ENCODE measurements at places on chromosomes 13 and 19.

DNA sequence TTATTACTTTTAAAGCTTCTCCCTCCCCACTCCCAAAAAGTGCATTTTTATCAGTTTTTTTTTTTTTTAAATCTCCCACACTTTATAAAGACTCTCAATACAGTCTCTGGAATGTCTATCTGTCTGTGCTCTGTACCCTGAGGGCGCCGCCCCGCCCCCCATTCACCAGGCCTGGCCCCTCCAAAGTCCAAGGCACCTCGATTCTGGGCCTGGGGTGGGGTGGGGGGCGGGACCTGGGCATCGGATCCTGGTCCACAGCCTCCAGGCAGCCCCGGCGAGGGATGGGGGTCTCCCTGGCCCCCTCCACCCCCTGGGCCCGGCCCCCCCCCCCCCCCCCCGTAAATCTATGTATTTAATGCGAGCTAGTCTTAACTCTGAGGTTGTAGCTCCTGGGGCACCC, 23.3 kb downstream of the ZBTB7A start:
- no peak for DNase-seq

- DNase-seq, result no peak
These were observed 432.7 kb downstream of the FOXO1 start for GRCh38 chr13:40233731-40234195.

GRCh38 chr19:16301999-16302694, 22.5 kb upstream of the KLF2 start:
- no peak for DNase-seq

DNA sequence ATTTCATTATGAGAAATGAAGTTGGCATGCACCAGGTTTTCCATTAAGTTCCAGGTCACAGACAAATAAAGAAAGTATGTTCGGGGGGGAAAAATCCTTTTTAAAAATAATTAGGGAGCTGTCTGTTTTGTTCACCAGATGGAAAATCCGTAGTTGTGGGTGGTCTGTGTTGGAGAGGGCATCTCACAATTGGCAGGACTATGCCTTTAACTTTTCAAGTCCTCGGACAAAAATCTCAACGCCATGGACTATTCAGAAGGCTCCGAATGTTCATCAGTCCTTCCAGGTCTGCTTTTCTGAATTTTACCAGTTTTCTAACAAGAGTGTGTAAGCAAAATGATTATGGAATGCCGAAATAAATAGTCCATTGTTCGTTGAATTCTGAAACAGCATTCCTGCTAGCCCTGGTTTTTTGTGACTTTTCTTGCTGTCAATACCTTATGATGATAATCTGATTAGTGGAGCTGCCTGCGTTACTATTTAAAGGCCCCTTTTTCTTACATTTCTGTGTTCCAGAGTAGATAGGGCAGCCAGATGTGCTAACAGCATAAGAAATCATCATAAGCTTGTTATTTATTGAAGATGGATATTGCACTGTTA, 146.9 kb downstream of the TM9SF2 start:
- DNase-seq, result no peak

DNA sequence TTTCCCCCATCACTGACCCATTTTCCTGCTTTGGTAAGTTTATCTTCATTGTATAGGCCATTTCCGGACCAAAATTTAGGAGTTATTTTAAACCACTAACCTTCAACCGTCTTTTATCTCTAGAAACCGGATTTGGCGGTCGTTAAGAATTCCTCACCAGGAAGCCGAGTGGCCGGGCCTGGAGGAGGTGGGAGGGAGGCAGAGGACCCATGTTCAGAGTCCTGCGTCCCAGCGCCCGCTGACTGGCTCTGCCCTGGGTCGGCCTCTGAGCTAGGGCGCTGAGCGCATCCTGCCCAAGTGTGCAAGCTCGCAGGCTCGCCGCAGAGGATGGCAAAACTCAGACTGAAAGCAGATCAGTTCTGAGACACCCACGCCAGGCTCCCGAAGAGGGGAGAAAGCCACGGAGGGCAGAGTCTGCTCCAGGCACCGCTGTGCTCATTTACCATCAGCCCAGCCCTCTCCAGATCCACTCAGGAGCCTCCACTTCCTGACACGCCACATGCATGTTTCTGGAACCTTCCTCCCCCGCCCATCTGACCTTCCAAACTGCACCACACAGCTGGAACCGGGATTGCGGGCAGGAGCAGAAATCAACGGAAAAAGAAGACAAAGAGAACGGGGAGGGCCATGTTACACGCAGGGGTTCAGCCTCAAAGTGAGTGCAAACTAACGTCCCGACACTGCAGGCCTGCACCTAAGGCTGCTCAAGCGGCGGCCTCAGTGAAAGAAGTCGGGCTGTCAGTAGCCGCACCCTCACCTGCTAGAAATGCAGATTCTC, 8.3 kb downstream of the COL4A1 start:
- DNase-seq, result peak; percentile 66

DNA sequence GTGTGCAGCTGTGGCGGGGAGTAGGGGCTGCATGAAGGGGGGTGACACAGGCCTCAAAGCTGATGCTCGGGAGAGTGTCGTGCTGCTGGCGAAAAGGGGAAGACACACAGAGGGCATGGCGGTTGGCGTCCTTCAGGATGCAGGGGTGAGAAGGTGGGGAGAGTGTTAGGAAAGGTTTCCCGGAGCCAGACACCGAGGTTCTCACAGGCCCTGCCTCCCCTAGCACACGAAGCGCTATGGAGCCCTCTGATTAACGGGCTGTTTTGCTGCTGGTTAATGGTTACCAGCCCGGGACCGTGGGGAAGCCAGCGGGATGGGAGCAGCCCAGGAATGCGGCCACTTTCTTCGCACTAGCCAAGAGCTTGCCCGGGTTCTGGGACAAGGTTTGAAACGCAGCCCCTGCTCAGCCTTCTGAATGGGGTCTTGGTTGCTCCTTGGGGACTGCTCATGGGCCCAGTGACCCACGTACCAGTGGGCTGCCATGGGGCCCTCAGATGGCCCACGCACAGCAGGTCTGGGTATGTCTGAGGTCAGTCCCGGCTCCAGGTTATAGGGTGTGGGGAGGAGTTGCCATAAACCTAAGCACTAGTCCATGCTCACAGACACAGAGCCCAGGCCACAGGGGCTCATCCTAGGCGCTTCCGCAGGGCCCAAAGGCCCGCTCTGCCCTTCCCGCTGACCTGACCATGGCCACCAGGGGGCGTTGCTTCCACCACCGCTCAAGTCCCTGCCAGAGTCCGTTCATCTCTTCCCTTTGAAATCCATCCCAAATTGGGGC, 31.3 kb upstream of the ISYNA1 start:
- peak; percentile 66 for DNase-seq

DNA sequence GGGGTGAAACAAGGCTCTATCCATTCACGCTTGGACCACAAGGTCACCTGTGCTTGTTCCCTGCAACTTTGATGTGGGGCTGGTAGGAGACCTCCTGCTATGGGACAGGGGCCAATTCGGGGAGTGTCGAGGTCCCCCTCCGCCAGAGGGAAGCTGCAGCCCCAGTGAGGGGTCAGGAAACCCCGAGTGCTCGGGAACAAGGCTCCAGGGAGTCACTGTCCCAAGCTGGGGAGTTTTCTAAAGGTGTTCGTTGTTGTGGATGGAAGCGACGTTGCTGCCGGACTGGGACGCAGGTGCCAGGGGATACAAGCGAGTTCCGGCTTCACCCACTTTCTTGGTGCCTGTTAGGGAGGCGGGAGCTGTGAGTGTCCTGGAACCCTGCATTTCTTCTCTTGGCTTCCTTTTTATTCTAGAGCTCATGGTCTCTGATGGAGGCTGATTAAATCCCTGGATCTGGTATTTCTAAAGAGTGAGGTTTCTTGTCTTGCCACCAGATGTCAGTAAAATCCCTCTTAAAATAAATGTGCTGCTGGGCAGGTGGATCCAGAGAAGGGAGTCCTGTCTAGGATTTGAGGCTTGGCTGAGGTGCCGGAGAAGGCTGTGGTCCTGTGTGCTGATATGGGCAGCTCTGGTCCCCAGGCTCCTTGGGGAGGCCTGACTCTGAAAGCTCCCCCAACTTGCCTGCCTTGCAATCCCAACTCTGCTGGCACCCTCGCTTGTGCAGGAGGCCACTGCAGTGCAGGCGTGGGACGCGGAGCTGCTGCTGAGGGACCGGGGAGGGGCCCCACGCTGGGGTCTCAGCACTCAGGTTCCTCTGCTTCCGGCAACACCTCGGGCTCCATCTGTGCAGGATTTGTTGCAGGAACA, 153.9 kb downstream of the TEX29 start:
- DNase-seq, result peak; percentile 22

DNA sequence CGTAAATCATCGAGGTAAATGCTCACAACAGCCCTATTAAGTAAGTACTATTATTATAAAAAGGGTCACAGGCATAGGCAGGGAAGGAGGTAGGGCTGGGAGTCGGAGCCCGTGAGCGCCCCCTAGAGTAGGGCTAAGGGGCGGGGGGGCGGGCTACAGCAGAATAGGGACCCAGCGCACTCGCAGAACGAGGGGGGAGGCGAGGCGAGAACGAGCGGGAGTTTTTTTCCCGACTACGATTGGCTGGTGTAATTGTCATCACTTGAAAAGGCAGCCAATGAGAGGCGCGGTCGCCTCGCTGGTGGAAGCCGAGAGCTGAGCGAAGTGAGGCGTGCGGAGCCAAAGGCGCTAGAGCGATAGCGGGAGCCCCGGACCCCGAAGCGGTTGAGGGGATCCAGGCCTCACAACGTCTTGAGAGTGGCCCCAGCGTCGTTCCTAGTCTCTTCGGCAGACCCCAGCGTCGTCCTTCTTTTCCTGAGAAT, 24.2 kb downstream of the KEAP1 start:
- peak; percentile 89 for DNase-seq

DNA sequence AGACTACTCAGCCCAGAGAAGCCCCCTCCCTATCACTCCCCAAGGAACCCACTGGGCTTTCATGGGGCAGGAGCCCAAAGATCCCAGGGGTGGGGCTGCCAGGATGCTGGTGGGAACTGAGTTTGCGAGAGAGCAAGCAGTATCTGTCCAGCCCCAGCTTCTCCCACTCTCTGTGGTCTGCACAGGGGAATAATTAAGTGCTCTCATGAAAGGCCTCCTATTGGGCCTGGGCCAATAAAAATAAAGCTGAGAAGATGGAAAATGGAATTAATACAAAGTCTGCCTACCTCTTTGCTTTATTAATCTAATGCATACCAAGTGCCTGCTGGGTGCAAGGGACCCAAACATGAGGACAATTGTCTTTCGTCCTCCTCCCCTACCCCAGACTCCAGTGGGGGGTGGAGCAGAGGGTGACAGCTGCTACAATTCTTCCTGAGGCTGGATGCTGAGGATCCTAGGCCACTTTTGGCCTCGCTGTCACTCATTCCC, 5.4 kb downstream of the DDX39A start:
- DNase-seq, result no peak

DNA sequence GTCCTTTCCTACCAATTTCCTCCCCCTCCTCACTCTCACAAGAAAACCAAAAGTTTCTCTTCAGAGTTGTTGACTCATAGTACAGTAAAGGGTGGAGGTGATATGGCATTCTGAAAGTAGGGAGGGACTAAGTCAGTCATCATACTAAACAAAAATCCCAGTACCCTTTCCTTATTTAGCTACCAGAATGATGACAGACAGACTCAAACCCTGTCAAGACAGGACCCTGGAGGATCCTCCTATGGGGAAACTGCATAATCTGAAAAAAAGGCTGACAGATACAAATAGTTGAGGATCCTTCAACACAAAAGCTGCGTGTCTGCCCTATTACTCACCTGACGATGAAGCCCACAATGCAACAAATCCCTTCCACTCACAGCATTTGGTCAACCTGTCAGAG, 55.5 kb downstream of the CYSLTR2 start:
- DNase-seq, result peak; percentile 38

- DNase-seq, result no peak
These were observed 40.5 kb upstream of the ITM2B start for GRCh38 chr13:48192411-48192935.

- no peak for DNase-seq
These were observed 627.9 kb upstream of the KLF12 start for GRCh38 chr13:74761801-74762757.

DNA sequence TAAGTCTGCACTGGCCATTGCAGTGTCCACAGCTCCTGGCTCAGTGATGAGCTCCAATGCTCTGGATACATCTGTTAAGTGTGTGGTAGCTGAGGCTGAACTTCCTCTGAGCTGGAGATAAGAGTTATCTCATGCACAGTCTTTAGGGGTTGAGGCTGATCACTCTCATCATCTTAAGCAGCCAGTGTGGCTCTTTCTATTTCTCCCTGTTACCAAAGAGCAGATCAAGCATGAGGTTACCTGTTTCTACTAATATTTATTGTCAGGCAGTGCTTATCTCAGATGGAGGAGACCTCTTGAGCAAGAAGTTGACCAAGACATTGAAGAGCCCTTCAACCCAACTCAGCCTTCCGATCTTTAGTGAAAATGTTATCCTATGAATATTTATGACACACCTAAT, 6.6 kb upstream of the OR10H2 start:
- DNase-seq, result no peak

GRCh38 chr13:51501592-51502152, 48.8 kb upstream of the INTS6 start:
- no peak for DNase-seq

GRCh38 chr19:47257411-47258169, 1.3 kb downstream of the CCDC9 start:
- DNase-seq, result no peak

DNA sequence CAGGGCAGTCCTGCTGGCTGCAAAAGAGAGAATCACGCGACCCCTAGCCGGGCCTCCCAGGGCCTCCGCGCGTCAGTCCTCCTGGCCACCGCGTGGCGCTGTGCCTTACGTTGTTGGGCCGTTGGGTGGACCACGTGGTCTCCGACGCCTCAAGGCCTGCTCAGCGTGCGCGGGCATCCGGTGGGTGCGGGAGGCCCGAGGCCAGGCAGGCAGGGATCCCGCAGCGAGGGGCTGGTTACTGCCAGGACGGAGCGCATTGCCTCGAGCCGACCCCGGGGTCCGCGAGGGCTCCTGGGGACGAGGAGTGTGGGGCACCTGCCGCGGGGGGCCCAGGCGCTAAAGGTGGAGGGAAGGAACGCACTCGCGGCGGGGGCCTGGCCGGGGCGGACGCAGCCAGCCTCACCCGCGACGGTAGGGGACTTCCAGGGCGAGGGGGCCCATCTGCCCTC, at the start of gene TDRD12:
Gene TDRD12, plus strand, starts transcription at position 157 of the 449 bp plus-strand sequence. CDS start 306 bp downstream, outside the sequence.
- no peak for DNase-seq

DNA sequence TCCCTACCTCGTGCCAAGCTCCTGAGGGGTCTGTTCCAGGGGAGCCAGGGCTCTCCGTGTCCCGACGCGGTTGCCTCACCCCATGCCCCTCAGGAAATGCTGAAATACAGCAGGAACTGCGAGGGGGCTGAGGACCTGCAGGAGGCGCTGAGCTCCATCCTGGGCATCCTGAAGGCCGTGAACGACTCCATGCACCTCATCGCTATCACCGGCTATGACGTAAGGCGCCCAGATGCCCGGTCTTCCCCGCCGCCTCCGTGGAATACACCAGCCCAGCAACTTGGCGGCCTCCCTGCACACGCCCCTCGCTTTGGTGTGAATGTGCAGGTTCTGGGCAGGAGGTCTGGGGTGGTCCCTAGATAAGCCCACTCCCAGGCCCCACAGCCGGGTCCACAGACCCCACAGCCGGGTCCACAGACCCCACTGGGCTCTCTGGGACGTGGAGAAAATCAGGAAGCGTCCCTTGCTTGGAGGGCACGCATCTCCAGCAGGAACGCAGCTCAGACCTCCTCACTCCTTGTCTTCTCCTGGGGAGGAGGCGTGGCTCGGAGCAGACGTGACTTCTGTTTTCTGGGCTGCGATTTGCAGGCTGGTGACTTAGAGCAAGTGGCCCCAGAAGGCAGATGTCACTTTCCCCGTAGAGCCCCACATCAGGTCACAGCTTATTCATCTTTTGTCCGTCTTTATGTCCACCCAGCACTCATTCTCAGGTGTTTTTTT, 19.4 kb upstream of the F7 start:
- DNase-seq, result no peak

- peak; percentile 8 for DNase-seq
These were observed 35.9 kb upstream of the MAB21L1 start for GRCh38 chr13:35512271-35512920.

GRCh38 chr19:30393046-30393445, 20.9 kb downstream of the ZNF536 start:
- DNase-seq, result peak; percentile 44

Data from activated CD4-positive, alpha-beta T cell treated with anti-CD3 and anti-CD28 coated beads, Interleukin-2, Interleukin-6, amounts not matched to agents 100 ng/mL and 50 ng/mL, durations not matched to agents 16 hours and 8 hours (primary cell).